Liver (tissue), 10 donors: ENCODE measurements at places on chromosomes 2 and 18.

- no peak for DNase-seq
These were observed 22.0 kb upstream of the INHBB start for GRCh38 chr2:120323807-120324399.

DNA sequence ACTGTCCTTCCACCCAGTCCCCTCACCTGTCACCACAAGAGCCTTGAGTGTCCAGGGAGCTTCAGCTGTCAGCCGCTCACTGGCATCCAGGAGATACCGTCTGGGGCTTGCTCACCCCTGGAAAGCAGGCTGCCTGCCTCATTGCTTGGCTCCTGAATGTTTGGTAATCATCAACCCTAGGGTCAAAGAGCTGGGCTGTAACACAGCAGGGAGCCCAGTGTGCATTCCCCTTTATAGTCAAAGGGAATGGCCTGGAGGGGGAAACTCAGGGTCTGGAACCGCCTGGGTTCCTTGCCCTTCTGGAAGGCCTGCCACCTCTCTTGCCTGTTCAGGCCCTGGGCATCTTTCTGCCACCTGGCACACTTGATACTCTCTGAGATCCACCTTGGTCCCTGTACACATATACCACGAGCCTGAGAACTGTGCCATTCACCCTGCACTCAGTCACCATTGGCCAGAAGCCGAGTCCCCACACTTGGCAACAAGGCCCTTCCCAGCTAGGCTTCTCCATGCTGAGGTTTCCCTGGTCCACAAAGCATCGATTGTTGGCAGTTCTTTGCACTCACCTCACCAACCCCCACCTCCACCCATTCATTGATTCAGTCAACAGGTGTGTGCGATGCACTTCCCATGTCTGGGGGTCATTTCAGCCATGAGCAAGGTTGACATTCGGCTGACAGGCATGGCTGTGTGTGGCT, 35.0 kb downstream of the TPRKB start:
- DNase-seq = no peak

GRCh38 chr2:121877366-121877765, 121.9 kb downstream of the TSN start:
- DNase-seq = no peak

- no peak for DNase-seq
These were observed at the start of gene ADD2 for GRCh38 chr2:70767699-70768589. Gene ADD2 (minus strand): TSS chr2:70768200. CDS start chr2:70706408, 61,792 bp downstream.
